Left ventricle myocardium inferior (tissue), 1 donor: ENCODE measurements at places on chromosomes 13 and 19. TPM values are rescaled to one million over a fixed set of nuclear protein-coding genes. Genes with fewer than 3 reads are reported as not detected.

- DNase-seq, result no peak
Observed at GRCh38 chr13:80884056-80884785, 543.3 kb upstream of the SPRY2 start.

Gene C1QTNF9
- 3.0 TPM for total RNA-seq

GRCh38 chr13:43730642-43731041, 56.1 kb downstream of the ENOX1 start:
- DNase-seq, result no peak

GRCh38 chr13:95494082-95494681, 58.3 kb upstream of the CLDN10 start:
- no peak for DNase-seq

Gene MBD3L3
- not detected for total RNA-seq
